ENCODE measurements at places on chromosomes 2 and 18.

GRCh38 chr2:170292415-170292814 lies 114.5 kb downstream of the MYO3B start:
- no peak for DNase-seq

DNA sequence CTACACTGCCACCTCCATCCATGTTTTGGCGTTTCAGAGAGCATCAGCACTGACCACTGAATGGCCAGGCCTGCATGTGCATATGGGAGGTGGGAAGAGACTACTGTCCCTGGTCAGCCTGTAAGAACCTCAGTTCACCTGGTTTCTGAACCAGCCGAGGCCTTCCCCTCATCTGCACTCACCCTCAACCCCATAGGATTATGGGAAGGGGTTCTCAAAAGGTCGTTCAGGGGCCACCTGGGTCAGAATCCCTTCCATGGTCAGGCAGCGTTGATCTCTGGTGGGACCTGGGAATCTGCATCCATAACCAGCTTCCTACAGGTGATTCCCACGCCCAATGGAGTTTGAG lies 36.7 kb downstream of the TET3 start:
- no peak for DNase-seq

- DNase-seq: no peak
These were observed 38.8 kb downstream of the NCKAP1 start for GRCh38 chr2:182999348-183000028.

DNA sequence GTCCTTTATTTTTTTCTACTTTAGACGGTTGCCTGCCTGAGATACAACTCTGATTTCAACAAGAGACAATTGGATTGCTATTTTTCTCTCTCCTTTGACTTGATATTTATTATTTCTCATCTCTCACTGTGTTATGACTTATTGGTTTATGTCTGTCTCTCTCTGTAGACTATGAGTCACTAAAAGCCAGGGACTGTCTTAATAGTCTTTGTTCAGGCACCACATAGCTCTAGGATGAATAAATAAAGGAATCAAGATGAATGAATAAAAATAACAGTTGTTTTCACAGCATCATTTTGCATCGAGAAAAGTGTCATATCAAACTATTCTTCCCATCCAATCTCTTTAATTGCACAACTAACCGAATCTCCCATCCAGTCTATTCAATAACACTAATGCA lies 31.4 kb upstream of the CD28 start:
- no peak for DNase-seq
